ENCODE measurements at places on chromosomes 6 and 20.

GRCh38 chr6:33952016-33952415 lies 148.2 kb upstream of the MLN start:
- DNase-seq = no peak

GRCh38 chr6:158086504-158087223 lies 81.4 kb downstream of the SERAC1 start:
- peak; percentile 44 for DNase-seq

GRCh38 chr6:130680116-130680515 lies 147.1 kb upstream of the SMLR1 start:
- DNase-seq = no peak

GRCh38 chr6:161200610-161201370 lies 73.1 kb downstream of the AGPAT4 start:
- DNase-seq = no peak

GRCh38 chr6:93575495-93576267 lies 156.3 kb upstream of the EPHA7 start:
- DNase-seq = no peak

DNA sequence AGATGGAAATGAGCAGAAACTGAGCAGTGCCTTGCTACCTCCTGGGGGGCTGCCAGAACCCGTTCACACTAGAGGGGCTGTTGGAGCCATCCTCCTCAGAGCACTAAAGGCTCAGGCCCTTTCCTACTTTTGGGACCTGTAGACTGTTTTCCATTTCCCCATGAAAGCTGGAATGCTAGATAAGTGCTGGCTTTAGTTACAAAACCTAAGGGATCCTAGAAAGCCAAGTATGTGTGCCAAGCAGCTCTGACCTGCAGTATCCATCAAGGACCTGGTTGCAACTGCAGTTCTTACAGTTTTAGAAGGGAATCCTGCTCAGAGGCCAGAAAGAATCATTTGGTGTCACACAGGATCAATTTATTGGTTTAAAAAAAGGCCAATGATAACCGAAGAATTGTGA lies 176.7 kb upstream of the COL21A1 start:
- no peak for DNase-seq

GRCh38 chr6:159979136-159979874 lies 10.4 kb downstream of the IGF2R start:
- no peak for DNase-seq

DNA sequence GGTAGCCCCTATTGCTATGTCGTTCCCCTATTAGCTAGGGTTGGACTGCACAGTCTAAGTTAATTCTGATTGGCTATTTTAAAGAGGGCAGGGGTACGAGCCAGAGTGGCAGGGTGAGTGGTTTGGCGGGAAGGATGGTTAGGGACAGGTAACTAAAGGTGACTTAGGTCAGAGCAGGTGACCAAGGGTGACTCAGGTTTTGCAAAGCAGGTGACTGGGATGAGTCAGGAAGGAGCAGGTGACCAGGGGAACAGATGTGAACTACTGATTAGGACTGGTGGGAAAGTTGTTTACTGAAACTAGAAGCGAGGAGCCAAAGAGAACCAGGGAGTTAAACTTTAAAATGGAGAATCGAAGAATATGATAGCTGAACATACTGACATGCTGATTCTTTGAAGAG lies 295.2 kb downstream of the GJA1 start:
- no peak for DNase-seq

DNA sequence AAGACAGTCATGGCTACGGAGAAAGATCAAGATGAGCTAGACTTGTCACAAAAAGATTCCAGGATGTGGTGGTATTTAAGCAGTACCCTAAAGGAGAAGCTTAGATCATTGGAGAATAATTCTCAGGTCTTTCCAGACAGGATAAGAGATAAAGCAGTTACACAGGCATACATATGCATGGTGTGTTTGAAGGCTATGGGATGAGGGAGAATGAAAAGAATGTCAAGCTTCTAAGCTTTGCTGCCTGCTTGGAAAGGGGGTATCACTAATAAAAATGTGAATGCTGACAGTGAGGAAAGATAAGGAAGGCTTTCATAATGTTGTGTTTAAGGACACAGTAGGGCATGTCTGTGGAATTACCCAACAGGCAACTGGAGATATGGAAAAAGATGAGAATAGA lies 28.1 kb downstream of the RWDD2A start:
- DNase-seq = no peak

DNA sequence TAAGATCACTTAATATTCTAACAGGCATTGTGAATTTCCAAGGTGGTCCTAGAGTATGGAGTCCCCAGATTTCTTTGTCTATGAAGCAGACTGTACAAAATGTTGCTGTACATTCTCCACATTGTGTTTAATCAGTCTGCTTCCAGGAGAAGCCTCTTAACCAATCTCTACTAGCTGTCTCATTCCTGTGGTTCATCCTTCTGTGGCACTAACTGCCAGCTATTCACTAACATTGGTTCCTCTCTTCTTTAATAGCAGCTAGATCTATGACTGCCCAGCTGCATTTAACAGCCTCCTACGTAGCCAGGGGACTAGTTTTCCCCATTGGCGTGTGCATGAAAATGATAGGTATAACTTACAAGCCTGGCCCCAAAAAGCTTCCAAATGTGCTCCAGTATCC lies 395.4 kb downstream of the SAMD5 start:
- no peak for DNase-seq

- no peak for DNase-seq
Observed at GRCh38 chr20:45500022-45500421, 15.4 kb downstream of the SPINT3 start.

- DNase-seq = peak; percentile 14
Observed at GRCh38 chr6:87827346-87827745, 125.3 kb upstream of the AKIRIN2 start.

DNA sequence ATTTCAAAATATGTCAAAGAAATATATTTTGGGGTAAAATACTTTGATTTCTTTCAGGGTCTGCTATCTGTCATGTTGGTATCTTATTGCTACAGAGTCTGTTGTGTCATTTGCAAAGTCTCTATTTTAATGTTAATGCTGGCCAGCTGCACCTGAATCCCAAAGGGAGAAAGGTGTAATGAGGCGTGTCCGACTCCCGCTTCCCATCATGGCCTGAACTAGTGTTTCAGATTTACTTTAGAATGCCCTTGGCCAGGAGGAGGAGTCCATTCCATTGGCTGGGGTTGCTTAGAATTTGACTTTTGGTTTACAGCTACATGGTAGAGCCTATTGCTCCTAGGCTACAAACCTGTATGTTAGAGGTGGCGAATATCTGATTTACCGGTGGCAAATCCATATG lies 69.3 kb downstream of the FAM50B start:
- DNase-seq = no peak

DNA sequence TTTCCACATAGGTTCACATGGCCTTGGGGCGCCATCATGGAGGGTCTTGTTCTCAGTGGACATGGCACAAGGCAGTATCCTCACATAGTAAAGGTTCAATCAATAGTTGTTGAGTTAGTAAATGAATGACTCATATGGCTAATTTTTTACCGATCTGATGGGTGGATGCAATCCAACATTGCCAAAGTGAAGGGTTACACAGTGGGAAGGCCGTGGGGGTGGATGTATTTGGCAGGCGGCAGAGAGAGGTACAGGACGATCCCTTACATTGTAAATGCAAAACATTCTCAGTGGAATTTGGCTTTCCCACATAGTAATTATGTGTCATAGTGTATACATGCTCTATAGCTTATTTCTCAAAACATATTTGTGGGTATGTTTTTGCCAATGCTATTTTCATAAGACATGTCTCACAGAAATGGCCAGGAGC lies 21.0 kb upstream of the PDE7B start:
- DNase-seq = no peak

GRCh38 chr6:17022604-17023003 lies 79.2 kb upstream of the STMND1 start:
- no peak for DNase-seq

DNA sequence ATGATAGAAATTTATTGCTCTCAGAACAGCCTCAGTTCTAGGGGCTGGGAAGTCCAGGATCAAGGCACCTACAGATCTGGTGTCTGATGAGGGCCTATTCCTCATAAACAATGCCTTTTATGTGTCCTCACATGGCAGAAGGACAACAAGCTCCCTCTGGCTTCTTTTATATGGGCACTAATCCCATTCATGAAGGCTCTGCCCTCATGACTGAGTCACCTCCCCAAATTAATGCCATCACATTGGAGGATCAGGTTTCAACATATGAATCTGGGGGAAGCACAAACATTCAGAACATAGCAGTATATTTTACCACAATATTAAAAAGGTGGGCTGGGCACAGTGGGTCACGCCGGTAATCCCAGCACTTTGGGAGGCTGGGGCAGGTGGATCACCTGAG lies 58.5 kb upstream of the CCN6 start:
- no peak for DNase-seq

GRCh38 chr20:9021699-9022098 lies 47.2 kb upstream of the PLCB4 start:
- DNase-seq = no peak

DNA sequence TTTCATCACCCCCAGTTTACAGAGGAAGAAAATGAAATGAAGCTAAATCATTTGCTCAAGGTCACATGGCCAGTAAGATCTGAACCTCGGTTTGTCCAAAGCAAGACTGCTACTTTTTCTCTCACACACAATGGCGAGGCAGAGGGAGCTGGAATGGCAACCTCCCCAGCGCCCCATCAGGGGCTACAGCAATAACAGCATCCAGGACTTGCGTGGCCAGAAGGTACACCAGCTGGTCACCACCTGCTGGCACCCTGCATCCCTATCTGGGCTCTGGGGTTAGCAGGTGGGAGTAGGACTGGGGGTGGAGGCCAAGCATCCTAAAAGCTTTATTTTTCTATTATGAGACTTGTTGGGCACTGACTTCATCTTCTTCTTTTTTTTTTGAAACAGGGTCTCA lies 41.3 kb downstream of the TTI1 start:
- no peak for DNase-seq

DNA sequence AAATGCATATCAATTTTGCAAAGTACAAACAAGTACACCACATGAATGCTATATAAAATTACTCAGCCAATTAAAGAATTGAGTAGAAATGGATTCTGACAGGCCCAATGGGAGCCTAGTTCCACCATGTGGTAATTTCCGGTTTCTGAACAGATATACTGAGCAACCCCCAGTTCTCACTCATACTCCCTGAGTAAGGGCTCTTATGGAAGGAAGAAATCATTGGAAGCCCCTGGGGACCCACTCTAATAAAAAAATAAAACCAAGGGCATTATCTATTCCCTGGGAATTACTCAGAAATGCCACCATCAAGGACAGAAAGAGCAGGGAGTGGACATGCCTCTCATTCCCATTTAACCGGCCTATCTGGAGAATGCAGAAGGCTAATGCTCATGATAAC lies 34.6 kb downstream of the STX7 start:
- DNase-seq = no peak

- DNase-seq = no peak
Observed at GRCh38 chr6:34352305-34352937, 40.0 kb downstream of the NUDT3 start.

DNA sequence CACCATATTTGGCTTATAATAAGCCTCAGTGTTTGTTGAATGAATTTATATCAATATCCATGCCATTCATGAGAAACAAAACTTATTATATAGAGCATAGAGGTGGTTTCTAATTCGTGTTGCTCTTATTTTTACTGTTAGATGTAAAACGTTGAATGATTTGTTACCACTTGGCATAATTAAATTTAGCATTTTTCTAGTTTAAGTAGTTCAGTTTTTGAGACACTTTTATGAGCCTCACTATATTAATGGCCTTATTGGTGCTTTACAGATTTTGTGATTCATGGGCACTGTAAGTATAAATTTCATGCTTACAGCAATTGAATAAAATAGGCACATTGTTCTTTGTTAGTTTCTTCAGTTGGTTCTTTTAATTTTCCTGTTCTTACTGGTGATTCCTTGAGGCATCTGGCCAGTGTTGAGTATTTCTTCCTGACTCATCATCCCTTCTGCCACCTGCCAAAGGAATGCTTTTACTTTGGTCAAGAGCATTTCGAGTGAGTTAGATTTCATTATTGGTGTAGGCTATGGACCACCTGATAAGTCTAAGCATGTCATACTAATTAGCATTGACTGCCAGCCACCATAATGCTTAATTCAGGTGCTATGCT lies 34.8 kb downstream of the CDKAL1 start:
- DNase-seq = no peak

- DNase-seq = no peak
Observed at GRCh38 chr20:10014431-10014830, 20.4 kb upstream of the ANKEF1 start.

DNA sequence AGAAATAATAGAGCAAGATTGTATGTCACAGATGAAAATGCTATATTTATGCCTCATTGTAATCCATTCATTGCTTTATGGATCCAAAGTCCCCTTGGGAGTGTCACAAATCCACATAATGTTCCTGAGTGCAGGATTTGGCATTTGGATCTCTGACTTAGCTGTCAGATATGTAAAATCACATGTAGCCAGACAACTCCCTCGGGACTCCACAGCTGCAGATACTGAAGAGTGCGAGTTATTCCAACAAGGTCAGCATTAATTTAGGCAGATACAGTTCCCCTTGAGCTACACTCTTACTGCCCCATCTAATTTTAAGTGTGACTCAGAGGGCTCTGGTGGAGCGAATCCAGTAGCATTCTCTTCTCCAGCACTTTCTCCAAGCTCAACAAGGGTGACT lies 433.2 kb downstream of the CD83 start:
- no peak for DNase-seq

DNA sequence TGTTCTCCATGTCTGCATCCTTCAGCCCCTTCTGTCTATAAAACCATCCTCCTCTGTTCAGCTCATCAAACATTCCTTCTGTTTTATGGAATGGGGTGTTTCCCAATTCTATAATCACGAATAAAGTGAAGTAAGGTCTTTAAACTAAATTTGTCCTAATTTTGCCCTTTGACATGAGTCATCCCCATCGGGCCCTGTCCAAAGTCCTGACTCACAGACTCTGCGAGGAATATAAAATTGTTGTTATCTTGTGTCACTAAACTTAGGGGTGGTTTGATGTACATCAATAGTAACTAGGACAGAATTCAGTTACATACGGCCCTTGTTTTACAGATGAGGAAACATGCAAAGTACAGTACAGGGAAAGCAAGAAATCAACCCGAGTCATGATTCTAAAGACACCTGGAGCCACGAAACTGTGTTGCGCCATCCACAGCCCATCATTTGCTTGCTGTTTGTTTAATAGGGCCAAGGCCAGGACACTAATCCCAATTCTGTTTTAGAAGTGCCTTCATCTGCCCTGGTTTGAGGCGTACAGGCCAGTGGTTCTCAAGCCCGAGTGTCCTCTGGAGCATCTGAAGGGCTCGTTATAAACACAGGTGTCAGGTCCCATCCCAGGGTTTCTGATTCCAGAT lies 2.8 kb downstream of the ACSS1 start:
- DNase-seq = no peak

DNA sequence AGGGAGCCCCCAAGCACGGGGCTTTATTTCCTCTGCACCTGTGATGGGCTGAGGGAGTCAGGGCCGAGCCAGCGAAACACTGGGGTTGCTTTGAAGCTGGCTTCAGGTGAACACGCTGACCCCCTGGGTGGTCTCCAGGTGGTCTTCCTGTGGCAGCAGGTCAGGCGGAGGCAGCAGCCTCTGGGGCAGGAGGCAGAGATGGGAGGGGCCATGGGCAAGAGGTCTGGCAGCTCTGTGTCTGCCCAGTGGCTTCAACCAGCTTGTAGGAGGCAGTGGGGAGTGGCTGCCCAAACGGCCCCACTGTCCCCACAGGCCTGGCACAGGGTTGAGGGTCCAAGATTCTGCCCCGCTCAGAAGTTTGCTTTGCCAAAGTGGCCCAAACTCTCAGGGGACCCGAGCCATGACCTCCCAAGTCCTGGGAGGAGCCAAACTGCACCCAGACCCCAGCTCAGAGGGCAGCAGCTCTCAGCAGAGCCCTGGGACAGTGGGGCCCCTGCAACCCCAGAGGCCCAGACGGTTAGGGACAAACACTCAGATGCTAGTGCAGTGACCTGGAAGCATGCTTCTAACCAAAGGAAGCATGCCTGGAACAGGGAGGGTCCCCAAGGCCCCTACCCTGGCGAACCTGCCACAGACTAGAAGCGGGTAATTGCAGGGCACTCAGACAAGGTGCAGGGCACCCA lies 15.3 kb downstream of the NTSR1 start:
- no peak for DNase-seq

Measured in renal cortex interstitium (tissue), 15 donors.